ENCODE measurements at places on chromosomes 1 and 21.

GRCh38 chr1:59308839-59309238 is 11.9 kb downstream of the FGGY start:
- no peak for DNase-seq

DNA sequence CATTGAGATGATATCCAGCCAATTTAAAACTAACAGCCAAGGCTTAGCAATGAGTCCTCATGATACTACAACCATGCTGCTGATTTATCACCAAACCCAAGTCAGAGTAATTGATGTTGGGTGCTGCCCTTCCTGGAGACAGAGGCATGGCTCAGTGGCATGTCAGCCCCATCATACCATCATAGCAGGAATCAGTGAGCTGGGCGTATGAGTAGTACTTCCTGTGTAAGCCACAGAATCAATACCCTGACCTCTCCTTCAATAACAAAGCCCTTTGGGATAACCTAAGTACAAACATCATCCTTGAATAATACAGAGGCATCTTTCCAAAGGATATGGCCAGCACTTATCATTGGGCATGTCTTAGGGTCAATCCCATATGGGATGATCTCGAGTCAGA is 3.0 kb upstream of the LCE1E start:
- DNase-seq = no peak

DNA sequence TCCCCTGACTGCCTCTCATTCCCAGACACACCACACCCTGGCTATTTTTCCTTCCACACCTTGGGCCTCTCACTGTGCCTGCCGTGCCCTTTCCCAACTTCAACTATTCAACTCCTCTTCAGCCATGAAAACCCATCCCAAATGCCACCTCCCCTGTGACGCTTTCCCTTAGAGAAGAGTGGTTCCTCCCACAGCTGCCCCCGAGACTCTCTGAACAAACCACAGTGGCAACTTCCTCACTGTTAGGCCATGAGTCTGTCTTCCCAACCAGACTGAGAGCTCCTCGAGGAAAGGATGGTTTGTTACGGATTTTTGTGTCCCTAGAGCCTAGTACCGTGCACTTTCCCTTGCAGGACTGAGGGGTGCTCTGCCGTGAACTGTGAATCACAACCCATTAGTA is 59.2 kb downstream of the LRRN2 start:
- no peak for DNase-seq

DNA sequence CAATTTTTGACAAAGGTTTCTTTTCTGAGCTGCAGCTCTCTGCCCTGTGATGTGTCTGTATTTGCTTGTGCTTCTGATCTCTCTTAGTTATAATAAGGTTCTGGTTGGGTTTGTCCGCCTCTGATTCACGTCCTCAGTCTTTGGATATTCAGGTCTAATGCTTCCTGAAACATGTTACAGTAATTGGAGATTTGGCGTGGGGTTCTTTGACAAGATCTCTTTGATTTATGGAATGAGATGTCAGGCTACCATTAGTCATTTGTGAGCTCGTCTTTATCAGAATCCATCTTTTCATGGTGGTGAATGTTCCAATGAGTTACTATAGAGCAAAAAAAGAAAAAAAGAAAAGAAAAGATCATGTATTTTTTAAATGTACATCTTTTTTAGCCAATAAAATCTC is 62.5 kb downstream of the BACE2 start:
- DNase-seq = no peak

DNA sequence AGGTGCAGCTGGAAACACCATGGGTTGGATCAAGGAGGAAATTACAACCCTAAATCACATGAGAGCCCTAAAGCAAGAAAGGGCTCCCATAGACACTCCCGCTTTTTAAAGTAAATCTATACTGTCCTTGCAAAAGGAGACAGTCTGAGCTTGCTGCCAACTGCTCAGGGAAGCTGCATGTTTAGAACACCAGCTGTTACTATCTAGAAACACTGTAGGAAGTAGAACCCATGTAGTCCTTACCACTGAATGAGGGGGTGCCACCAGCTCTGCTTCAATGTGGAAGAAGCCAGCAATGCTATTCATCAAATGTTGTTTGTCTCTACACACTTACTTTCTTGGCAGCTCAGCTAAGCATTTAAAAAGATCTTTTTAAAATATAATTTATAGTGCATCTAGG is 79.8 kb downstream of the PIGK start:
- DNase-seq = no peak

GRCh38 chr1:85387781-85388180 is 77.2 kb downstream of the DDAH1 start:
- no peak for DNase-seq

- DNase-seq = peak; percentile 88
Measured at GRCh38 chr1:31938184-31938975, at the start of gene PTP4A2. Gene PTP4A2 (minus strand): TSS chr1:31938368. CDS start chr1:31919065, 19,303 bp downstream.

DNA sequence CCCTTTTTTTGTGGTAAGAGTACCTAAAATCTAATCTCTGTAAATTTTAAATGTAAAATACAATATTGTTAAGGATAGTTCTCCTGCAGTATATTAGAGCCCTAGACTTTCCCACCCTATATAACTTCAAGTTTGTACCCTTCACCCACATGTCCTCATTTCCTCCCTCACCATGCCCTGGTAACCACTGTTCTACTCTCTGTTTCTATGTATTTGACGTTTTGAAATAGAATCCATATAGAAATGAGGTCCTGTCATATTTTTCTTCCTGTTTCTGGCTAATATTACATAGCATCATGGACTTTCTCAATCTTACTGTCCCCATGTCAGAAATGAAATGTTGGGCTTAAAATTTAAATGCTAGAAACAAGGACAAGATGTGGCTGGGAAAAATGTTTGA is 24.8 kb downstream of the GBP7 start:
- DNase-seq = no peak

- DNase-seq = no peak
Measured at GRCh38 chr1:173444757-173445156, 32.4 kb upstream of the PRDX6 start.

Data from activated T-cell treated with anti-CD3 and anti-CD28 coated beads, Interleukin-2, amount 50 U/mL, for 1 hour (primary cell).